ENCODE measurements at places on chromosomes 5 and 9. TPM values are rescaled to one million over a fixed set of nuclear protein-coding genes. Genes with fewer than 3 reads are reported as not detected.

IGFBPL1 gene
- 4.7 TPM for total RNA-seq

PPP3R2 gene
- total RNA-seq = not detected

FOXD4L5 gene
- 0.29 TPM for total RNA-seq

PCDHA1 gene
- not detected for total RNA-seq

C9 gene
- not detected for total RNA-seq

GPR150 gene
- total RNA-seq = not detected

NME5 gene
- 9.9 TPM for total RNA-seq

IFNB1 gene
- total RNA-seq = not detected

GRM6 gene
- total RNA-seq = not detected

C5orf58 gene
- not detected for total RNA-seq

GCNT4 gene
- 3.3 TPM for total RNA-seq

ANKRD31 gene
- 0.55 TPM for total RNA-seq

DNA sequence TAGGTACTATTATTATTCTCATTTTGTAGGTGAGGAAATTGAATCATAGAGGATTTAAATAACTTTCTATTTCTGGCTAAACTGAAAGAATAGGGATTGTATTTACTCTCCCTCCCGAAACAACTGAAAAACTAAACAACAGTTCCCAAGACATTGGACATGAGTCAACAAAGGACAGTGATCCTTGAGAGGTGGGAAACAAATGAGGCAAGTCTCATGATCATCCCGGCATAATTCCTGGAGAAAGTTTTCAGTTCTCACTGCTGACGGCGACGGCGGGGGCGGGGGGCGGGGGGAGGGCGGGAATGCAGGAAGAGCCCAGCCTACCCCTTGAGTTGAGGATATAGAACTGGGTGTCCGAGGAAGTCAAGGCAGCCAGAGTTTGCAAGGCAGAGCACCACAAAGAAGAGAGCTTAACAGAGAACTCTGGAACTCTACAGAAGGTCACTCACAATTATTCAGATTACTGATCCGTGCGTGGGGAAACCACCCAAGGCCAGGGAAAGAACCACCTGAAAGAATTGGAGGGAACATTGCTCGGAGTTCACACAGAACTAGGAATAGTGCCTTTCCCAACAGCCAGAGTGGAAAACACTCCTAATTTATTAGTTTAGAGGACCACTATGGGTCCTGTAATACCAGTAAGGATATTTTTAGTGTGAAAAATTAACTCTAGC is 27.4 kb upstream of the WHRN start:
- no peak for DNase-seq
- H3K4me1 ChIP-seq = no peaks in the 10 kb centered on the region
- no peak overlapping the region for H3K4me3 ChIP-seq
- no peak overlapping the region for H3K27ac ChIP-seq
- H3K36me3 ChIP-seq = no peaks in the 10 kb centered on the region
- peaks cover 12% of the 10 kb centered on the region for H3K27me3 ChIP-seq

GRCh38 chr5:16656561-16657191 is 39.9 kb upstream of the RETREG1 start:
- H3K27me3 ChIP-seq = no peaks in the 10 kb centered on the region
- no peak for DNase-seq
- no peak overlapping the region for H3K4me3 ChIP-seq
- no peak overlapping the region for H3K27ac ChIP-seq
- no peaks in the 10 kb centered on the region for H3K4me1 ChIP-seq

- peaks cover 18% of the 10 kb centered on the region for H3K27me3 ChIP-seq
- DNase-seq = no peak
- no peak overlapping the region for H3K4me3 ChIP-seq
- peaks cover 1% of the 10 kb centered on the region for H3K4me1 ChIP-seq
Measured at GRCh38 chr9:89879701-89880100, 274.9 kb downstream of the GADD45G start.

DNA sequence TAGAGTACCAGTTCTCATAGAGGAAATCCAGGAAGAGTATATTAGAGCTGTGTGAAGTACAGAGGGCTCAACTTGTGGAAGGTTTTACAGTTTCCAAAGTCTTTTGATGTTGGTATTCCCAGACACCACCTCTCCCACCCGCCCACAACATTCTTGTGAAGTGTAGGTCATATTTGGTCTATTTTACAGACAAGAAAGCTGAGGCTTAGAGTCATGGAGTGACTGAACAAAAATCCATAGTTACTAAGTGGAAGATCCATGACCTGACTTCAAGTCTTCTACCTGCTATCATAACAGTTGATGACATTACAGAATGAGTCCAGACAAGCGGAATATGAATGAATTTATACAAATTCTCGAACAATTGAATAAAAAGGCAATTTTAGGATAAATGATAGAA is 187.1 kb upstream of the RPS23 start:
- H3K4me1 ChIP-seq = peaks cover 13% of the 10 kb centered on the region
- no peak for DNase-seq
- H3K27ac ChIP-seq = no peak overlapping the region
- H3K27me3 ChIP-seq = no peaks in the 10 kb centered on the region
- no peak overlapping the region for H3K4me3 ChIP-seq

- H3K27me3 ChIP-seq = no peaks in the 10 kb centered on the region
- H3K27ac ChIP-seq = no peak overlapping the region
- peaks cover 3% of the 10 kb centered on the region for H3K36me3 ChIP-seq
- peaks cover 10% of the 10 kb centered on the region for H3K4me1 ChIP-seq
- DNase-seq = no peak
- H3K4me3 ChIP-seq = no peak overlapping the region
Measured at GRCh38 chr5:12023614-12024241, 119.5 kb upstream of the CTNND2 start.

- H3K36me3 ChIP-seq = peaks cover 24% of the 10 kb centered on the region
- H3K4me1 ChIP-seq = no peaks in the 10 kb centered on the region
- H3K4me3 ChIP-seq = no peak overlapping the region
- H3K27me3 ChIP-seq = no peaks in the 10 kb centered on the region
- DNase-seq = no peak
- H3K27ac ChIP-seq = no peak overlapping the region
Measured at GRCh38 chr5:139579-140442, 47.8 kb downstream of the PLEKHG4B start.

- no peak for DNase-seq
- H3K4me1 ChIP-seq = peaks cover 9% of the 10 kb centered on the region
- no peak overlapping the region for H3K4me3 ChIP-seq
Measured at GRCh38 chr5:165609871-165610270, 2104.5 kb downstream of the MAT2B start.

- H3K27ac ChIP-seq = no peak overlapping the region
- no peaks in the 10 kb centered on the region for H3K27me3 ChIP-seq
- H3K4me1 ChIP-seq = no peaks in the 10 kb centered on the region
- H3K4me3 ChIP-seq = no peak overlapping the region
- peaks cover 8% of the 10 kb centered on the region for H3K36me3 ChIP-seq
Measured at GRCh38 chr9:104775574-104775936, 11.6 kb downstream of the NIPSNAP3B start.

GRCh38 chr9:77725820-77726219 is 77.7 kb upstream of the GNA14 start:
- DNase-seq = no peak
- peaks cover 37% of the 10 kb centered on the region for H3K36me3 ChIP-seq
- no peak overlapping the region for H3K27ac ChIP-seq
- H3K4me1 ChIP-seq = no peaks in the 10 kb centered on the region
- no peak overlapping the region for H3K4me3 ChIP-seq

- no peaks in the 10 kb centered on the region for H3K36me3 ChIP-seq
- no peak overlapping the region for H3K4me3 ChIP-seq
- peaks cover 7% of the 10 kb centered on the region for H3K4me1 ChIP-seq
- no peak for DNase-seq
- no peak overlapping the region for H3K27ac ChIP-seq
- no peaks in the 10 kb centered on the region for H3K27me3 ChIP-seq
Measured at GRCh38 chr5:62460578-62460983, 48.0 kb downstream of the IPO11 start.

DNA sequence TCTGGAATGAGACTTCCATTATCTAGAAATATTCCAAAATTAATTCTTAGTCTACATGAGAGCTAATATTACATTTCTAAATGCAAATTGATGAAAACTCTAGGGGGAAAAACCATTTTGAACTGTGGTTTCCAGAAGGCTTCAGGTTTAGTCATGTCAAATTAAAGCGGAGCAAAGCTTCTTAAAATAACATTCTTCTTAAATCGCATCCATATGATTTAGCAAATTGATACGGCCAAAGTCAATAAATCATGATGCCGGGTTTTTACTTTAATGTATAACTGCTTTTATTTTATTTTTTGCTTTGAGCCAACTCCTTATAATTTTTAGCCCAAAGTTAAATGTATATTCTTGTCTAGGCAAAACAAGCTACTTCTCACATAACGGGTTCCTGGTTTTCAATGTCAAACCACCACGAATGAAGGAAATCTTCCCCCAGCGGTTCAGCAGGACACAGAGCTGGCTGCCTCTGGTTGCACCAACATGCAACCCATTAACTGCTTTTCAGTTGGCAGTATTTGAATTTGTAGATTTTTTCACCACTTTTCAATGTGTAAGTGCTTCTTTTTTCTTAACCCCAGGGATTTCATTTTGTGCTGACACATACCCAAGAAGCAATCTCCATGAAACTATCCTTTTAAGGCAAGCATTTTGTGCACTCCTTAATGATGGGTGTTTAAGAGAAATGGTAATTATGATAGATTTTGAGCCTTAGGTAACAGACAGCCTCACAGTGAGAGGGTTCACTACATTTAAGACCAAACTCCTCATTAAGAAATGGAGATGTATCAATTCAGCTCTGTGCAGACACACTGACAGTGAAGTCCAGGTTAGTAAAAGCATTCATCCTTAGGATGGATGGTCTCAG is 35.5 kb downstream of the EFNA5 start:
- no peak overlapping the region for H3K4me3 ChIP-seq
- H3K27ac ChIP-seq = no peak overlapping the region

GRCh38 chr5:107597247-107597646 is 73.5 kb downstream of the EFNA5 start:
- no peaks in the 10 kb centered on the region for H3K36me3 ChIP-seq
- H3K4me3 ChIP-seq = no peak overlapping the region
- H3K4me1 ChIP-seq = peaks cover 13% of the 10 kb centered on the region

GRCh38 chr9:125099816-125100215 is 43.5 kb downstream of the SCAI start:
- H3K4me3 ChIP-seq = no peak overlapping the region
- no peak overlapping the region for H3K27ac ChIP-seq
- H3K36me3 ChIP-seq = peaks cover 12% of the 10 kb centered on the region

DNA sequence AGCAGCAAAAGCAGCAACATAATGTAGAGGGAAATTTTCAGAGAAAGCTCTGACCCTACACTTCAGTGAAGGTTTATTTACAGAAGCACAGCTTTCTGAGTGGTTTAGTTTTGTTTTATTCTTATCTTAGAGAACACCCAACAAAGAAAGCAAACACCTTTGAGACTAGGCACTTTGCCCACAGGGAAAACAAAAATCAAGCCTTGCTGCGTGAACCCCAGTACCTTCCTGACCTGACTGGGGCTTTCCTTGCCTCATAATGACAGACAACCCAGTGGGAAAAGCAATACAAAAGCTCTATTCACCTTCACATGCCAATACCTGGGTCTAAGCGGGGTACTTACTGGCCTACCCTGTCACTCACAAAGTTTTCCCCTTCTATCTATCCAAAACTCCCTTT is 189.8 kb downstream of the HINT1 start:
- DNase-seq = no peak
- H3K4me1 ChIP-seq = peaks cover 15% of the 10 kb centered on the region
- H3K36me3 ChIP-seq = no peaks in the 10 kb centered on the region
- no peak overlapping the region for H3K27ac ChIP-seq

DNA sequence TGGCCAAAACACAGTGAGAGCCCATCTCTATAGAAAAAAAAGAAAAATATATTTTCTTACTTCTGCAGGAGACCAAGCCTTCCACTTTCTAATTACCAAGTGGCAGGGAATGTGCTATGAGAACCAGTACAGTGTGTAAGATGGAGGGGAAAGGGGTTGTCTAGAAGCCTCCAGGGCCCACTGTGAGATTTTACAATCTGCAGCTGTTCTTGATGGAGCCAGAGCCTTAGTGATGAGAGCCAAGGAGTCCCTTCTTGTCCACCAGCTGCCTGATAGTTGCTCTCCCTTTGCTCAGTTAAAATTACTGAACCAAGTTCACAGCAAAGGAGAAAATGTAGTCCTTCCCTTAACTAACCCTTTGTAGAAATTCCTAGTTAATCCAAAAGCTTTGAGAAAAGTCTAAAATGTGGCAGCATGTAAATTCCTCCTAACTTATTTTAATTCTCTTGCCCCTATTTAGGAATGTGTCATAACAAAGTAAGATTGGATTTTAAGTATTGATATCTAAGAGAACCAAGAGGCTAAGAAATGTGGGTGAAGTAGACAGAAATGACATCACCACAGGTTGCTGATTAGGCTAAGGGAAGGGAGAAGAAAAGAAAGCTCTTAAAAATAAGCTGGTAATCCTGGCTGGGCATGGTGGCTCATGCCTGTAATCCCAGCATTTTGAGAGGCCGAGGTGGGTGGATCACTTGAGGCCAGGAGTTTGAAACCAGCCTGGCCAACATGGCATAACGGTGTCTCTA is 19.3 kb downstream of the SRP19 start:
- no peaks in the 10 kb centered on the region for H3K4me1 ChIP-seq
- H3K27me3 ChIP-seq = no peaks in the 10 kb centered on the region
- no peak for DNase-seq
- H3K4me3 ChIP-seq = no peak overlapping the region

DNA sequence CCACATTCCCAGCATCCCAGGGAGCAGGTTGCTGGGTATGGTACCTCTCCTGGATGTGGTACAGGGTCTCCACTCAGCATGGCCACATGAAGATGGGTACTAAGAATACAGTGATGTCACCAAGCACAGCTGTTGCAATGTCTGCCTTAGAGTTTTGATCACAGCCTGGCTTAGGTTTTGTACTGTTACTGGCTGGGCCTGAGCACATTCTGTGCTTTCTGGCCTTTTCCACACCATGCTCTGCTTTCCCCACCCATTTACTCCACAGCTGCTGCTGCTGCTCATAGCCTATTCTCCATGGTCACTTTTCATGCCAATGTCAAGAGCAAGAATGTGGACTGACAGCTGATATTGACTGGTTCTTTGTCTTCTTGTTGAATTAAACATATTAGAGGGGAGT is 481.9 kb downstream of the ARHGEF28 start:
- no peaks in the 10 kb centered on the region for H3K27me3 ChIP-seq
- H3K4me1 ChIP-seq = peaks cover 11% of the 10 kb centered on the region
- no peak for DNase-seq
- H3K36me3 ChIP-seq = no peaks in the 10 kb centered on the region

- peaks cover 3% of the 10 kb centered on the region for H3K27me3 ChIP-seq
- no peak overlapping the region for H3K4me3 ChIP-seq
- H3K36me3 ChIP-seq = no peaks in the 10 kb centered on the region
Measured at GRCh38 chr5:72093217-72093616, 14.1 kb upstream of the MAP1B start.

GRCh38 chr5:109707531-109707930 is 17.8 kb downstream of the MAN2A1 start:
- no peak overlapping the region for H3K4me3 ChIP-seq
- no peaks in the 10 kb centered on the region for H3K27me3 ChIP-seq
- no peak overlapping the region for H3K27ac ChIP-seq

- H3K36me3 ChIP-seq = no peaks in the 10 kb centered on the region
- H3K4me1 ChIP-seq = peaks cover 19% of the 10 kb centered on the region
- peak overlapping the region; percentile 98 for H3K4me3 ChIP-seq
- no peaks in the 10 kb centered on the region for H3K27me3 ChIP-seq
- H3K27ac ChIP-seq = peak overlapping the region; percentile 100
Measured at GRCh38 chr9:132945186-132946130, 1.0 kb upstream of the TSC1 start.

- H3K4me3 ChIP-seq = no peak overlapping the region
- peaks cover 3% of the 10 kb centered on the region for H3K36me3 ChIP-seq
- peaks cover 10% of the 10 kb centered on the region for H3K4me1 ChIP-seq
- no peak for DNase-seq
- H3K27me3 ChIP-seq = no peaks in the 10 kb centered on the region
Measured at GRCh38 chr9:118640836-118641560, 728.2 kb downstream of the BRINP1 start.
